ENCODE measurements at places on chromosomes 5 and 9.

DNA sequence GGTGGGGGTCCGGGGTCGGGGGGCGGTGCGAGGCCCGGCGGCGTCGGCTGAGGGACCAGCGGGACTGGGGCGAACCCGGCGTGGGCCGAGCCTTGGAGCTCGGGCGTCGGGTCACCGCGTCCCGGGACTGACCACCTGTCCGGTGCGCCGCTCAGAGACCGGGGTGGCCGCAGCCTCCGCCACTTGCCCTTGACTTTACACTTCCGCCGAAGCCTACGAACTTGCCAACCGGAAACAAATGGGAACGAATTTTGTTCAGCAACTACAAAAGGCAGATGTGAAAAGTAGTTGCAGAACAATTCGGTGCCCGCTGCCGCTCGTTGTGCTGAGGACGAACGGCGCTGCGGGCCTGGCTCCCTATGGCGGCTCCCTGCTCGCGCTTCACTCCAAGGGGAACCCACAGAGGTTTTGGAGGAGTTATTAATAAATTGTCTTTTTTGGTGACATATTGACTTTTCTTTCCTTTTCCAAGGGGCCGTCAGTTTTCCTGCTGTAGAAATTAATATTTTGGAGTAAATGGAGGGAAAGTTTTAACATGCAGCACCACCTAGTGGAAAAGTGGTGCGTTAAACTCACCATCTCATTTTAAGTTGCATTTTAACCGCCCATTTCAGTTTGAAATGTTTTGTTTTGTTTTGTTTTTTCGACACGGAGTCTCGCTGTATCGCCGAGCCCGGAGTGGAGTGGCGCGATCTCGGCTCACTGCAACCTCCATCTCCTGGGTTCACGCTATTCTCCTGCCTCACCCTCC lies 490 bp downstream of the PCBD2 start:
- DNase-seq: peak; percentile 91

DNA sequence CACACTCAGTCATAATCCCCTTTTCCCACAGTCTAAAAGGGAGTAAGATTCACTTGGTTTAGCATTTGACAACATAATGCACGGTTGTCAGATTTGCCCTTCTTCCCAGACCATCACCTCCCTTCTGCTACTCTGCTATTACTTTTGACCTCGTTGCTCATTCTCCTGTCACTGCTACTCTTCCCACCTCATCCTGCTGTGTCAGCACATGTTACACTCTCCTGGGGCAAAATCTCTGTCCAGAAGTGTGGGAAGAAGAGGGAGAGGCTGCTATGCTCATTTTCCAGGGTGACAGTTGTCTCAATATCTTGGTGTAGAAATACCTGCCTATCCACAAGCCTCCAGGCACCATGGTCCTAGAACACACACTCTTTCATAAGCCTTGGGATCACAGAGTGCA lies 449.9 kb upstream of the PIK3R1 start:
- no peak for DNase-seq

- DNase-seq: no peak
These were observed 213.3 kb downstream of the PCSK1 start for GRCh38 chr5:96219580-96220281.

GRCh38 chr9:109238125-109238524 lies 71.1 kb upstream of the FRRS1L start:
- DNase-seq: no peak
